GM18507 (cell line): ENCODE measurements at places on chromosomes 3 and 15.

DNA sequence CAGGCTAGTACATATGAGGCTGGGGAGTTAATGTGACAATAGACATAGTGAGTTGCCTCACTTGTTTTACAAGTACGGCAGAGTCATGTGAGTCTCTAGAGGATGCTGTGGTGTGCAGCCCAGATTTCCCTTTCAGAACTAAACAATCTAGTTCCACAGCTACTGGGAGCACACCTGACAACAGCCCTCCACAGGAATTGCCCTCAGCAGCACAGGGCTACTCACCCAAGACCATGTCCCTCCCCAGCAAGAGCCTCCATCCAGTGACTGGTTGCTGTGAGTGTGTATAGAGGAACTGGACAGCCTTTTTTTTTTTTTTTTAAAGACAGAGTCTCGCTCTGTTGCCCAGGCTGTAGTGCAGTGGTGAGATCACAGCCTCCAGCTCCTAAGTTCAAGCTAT is 40.2 kb upstream of the UBE2E2 start:
- peak; percentile 14 for DNase-seq

- no peak for DNase-seq
Measured at GRCh38 chr15:69869291-69869690, 228.4 kb downstream of the TLE3 start.

DNA sequence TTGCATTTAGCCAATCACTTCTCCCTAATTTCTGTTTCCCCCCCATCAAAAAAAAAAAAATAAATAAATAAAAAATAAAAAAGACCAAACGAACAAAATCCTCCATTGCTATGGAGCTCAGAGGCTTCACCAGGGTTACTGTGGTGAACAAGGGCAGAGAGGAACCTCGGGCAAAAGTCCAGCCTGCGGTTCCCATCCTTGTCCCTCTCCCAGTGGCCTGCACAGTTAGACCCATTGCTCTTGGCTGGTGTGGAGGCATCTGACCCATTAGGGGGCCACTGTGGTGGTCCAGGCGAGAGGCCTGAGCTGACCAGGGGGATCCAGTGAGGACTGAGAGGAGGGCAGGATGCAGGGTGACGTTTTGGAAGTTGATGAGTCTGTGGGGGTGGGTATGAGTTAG is 18.8 kb downstream of the CORO2B start:
- no peak for DNase-seq

GRCh38 chr3:173753593-173753992 is 356.0 kb downstream of the NLGN1 start:
- no peak for DNase-seq

GRCh38 chr3:113804661-113805060 is 33.9 kb upstream of the GRAMD1C start:
- DNase-seq: no peak

- DNase-seq: no peak
Measured at GRCh38 chr3:58625196-58625824, 41.3 kb downstream of the FAM3D start.

GRCh38 chr15:74779162-74779648 is 2.7 kb upstream of the CSK start:
- DNase-seq: no peak

DNA sequence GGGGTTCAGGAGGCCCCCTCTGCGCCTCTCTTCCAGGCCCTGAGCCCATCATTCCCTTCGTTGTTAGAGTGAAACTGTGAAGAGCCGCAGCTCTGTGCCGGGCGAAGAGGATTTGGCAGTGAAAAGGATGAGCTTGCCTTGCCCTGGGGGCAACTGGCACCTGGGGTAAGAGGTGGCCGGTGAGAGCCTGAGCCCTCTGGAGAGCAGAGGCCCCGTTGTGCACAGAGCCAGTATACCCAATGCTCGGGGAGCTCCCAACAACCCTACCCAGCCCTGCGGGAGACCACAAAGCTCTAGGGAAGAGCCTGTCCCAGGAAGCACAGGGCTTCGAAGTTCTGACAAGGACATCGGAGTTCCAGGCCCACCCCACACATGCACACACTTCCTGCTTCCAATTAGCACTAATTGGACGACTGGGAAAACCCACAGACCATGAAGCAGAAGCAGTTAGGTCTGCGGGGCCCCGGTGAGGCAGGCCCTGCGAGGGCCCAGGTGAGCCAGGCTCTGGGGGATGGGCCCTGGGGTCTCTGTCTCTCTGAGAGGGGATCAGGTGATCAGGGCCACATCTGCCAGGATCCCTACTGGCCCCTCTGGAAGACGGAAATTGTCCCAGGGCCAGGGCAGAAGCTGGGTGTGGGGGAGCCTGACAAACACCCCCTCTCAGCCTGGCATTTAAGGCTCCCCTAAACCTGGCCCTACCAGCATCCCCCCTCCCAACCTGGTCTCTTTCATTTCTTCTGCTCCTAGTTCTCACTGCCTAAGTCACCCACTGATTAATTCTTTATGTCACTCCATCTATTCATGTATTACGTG is 27.9 kb upstream of the SFMBT1 start:
- no peak for DNase-seq

GRCh38 chr3:129672412-129672811 is 65.9 kb upstream of the PLXND1 start:
- DNase-seq: no peak

DNA sequence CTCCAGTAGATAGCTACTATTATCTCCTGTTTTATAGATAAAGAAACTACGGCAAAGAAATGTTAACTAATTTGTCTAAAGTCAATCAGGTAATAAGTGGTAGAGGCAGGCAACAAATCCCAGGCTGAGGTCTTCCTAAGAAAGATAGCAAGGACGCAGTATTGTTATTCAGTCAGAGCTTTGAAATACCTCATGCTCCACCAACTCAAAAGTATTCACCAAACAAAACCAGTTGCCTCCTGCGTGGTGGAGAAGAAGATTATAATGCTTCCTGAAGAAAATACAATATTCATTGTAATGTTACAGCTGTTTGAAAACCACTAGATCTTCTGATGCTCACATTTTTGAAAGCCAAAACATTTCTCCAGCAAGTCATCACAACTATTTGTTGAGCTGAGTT is 138.2 kb upstream of the CNTN4 start:
- no peak for DNase-seq

DNA sequence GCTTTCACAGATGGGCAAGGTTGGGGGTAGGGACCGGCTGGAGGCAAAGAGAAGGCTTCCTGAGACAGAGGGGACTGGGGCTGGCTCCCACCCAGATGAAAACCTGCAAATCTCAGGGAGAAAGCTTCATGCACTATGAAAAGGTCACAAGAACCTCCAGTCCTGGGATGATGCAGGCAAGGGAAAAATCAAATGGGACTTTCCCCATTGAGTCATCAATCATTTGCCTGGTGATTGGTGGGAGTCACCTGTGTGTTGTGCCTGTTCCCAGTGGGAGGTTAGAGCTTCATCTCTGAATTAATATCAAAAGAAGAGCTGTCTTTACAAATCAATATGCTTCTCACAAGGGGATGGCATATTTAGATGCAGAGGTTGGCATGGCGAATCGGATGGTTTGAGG is 49.9 kb downstream of the CACNA1D start:
- no peak for DNase-seq
